Activated T-helper 1 cell treated with Interleukin-2 at 50 U/mL for 16 hours (primary cell): ENCODE measurements at places on chromosomes 5 and 9.

GRCh38 chr5:54608423-54609085 is 91.0 kb downstream of the SNX18 start:
- DNase-seq, result no peak

DNA sequence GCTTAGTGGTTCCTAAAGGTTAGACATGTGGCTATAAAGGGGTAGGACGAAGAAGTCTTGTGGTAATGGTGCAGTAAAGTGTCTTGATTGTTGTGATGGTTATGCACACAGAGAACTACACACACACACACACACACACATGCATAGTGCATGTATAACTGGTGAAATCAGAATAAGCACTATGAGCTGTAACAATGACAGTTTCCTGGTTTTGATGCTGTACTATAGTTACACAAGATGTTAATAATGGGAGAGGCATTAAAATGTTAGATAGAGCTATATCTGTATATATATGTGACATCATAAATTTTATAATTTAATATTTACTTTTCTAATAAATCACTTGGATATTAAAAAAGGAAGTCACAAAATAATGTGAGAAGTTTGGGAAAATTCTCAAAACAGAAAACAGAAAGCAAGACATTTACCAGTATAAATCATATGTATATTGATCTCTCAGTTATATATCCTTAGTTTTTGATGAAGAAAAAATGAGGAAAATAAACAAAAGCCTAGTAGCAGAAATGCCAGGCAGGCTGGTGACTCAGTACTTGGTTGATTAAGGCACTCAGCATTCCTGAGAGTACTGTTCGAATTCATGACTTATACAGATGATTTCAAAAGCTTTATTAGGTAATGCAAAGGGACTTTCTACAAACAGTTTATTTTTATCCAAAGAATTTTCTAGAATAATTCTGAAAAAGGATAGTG is 350.5 kb upstream of the DAB2 start:
- no peak for DNase-seq

DNA sequence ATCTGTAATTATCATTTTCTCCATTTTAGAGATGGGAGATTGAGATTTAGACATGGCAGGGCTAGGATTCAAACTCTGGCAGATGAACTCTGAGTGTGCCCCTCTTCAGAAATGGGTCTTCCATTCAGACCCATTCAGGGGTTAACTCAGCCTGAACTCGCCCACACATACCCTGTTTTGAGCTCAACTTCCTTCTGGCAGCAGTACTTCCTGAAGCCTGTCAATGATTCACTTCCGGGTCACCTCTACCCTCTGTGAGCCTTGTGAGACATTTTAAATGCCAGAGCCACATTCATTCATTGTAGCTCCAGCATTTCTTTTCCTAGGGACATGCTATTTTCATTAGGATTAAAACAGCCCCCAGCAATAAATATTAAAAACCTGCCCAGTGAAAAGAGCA is 209.3 kb upstream of the SLC24A2 start:
- no peak for DNase-seq

- DNase-seq, result no peak
Observed at GRCh38 chr9:129586245-129586644, 34.7 kb downstream of the C9orf50 start.

- DNase-seq, result no peak
Observed at GRCh38 chr9:91418215-91418610, 5.4 kb downstream of the NFIL3 start.

DNA sequence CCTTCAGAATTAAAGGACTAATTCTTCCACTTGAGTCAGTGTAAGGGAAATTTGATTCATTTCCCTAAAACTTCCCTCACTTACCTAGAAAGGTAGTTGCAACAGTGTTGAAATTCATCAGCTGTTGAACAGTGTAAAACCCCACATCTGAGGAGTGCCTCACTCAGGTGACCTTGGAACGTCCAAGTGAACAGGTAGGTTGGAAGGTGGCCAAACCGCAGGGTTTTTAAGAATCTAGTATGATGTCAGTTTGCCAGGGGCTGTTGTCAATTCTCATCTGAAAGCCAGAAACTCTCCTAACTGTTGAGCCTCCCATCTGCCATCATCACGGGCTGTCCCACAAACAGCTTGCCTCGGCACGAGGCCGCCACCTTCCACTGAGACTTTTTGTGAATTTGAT is 105.7 kb downstream of the TMEM174 start:
- no peak for DNase-seq

DNA sequence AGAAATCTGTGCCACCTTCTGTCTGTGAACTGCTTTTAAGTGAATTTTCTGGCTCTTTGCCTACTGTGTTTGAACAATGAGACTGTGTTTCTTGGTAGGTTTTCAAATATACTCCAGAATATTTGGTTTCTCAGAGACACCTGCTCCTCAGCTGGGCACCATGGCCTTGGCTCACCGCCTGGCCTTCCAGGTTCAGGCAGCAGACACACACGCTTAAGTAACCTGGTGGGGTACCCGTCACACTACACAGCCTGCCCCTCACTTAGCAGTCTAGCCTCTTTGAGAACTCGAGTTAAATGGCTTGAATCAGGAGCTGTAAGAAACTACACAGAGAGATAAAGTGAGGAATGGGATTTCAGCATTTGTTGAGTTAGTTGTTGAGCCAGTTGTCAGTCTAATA is 530.5 kb downstream of the MTRR start:
- DNase-seq, result no peak

- DNase-seq, result no peak
Observed at GRCh38 chr5:44001675-44002380, 387.4 kb downstream of the FGF10 start.

- DNase-seq, result no peak
Observed at GRCh38 chr5:110956913-110957813, 114.3 kb upstream of the TSLP start.

GRCh38 chr5:14102666-14103065 is 40.5 kb upstream of the TRIO start:
- no peak for DNase-seq

- DNase-seq, result no peak
Observed at GRCh38 chr5:39202597-39203274, 16.6 kb downstream of the FYB1 start.

GRCh38 chr9:36092509-36093215 is 43.9 kb upstream of the GLIPR2 start:
- no peak for DNase-seq

DNA sequence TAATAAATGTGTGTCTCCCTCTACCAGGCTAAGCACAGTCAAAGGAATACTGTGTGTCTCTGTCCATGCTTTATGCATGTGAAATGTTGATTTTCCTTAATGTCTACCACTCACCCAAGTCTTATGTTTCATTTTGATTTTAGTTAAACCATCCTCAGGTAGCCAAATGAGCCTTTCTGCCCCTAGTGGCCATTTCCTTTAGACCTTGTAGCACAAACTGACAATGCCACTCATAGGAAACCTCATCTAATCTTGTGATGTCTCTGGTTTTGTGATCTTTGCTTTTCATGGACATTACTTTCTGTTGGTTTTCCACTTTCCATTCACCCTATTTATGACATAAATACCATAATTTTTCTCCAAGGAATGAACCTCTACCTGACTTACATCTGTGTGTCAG is 820.8 kb downstream of the MAT2B start:
- DNase-seq, result no peak

GRCh38 chr5:86029308-86029707 is 588.4 kb upstream of the COX7C start:
- no peak for DNase-seq

DNA sequence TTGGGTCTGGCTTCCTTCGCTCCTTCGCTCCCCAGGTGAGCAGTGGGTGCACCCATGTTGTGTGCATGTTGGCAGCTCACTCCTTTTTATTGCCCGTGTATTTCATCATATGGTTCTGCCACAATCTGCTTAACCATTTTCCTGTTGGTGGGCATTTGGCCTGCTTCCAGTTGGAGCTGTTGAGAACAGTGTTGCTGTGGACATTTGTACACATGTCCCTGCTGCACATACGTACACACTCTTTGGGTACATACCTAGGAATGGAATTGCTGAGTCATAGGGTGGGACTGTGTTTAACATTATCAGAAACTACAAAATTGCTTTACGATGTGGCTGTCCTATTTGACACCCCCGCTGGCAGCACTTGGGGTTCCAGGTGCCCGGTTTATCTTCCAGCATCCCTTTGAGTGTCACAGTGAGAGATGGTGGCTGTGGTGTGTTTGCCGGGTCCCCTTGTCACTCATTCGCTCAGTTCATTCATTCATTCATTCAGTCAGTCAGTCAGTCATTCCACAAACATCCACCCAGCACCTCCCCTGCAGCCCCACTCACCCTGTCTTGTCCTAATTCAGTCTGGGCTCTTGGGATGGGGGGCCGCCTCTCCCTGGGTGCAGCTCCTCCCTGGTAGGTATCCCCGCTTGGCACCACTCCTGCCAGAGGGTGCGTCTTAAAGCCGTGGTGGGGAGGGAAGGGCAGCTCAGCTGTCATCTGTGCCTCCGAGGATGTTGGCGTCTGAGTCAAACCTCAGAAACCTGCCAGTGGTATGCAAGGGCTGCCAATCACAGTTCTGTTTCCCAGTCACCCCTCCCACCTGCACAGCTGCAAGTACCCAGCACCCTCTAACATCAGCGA is 7.9 kb upstream of the FIBCD1 start:
- no peak for DNase-seq

GRCh38 chr5:171644536-171644935 is 141.1 kb upstream of the SMIM23 start:
- no peak for DNase-seq

GRCh38 chr5:135134691-135135381 is 100.8 kb upstream of the PITX1 start:
- no peak for DNase-seq

GRCh38 chr5:16578474-16578883 is 38.3 kb downstream of the RETREG1 start:
- DNase-seq, result no peak

DNA sequence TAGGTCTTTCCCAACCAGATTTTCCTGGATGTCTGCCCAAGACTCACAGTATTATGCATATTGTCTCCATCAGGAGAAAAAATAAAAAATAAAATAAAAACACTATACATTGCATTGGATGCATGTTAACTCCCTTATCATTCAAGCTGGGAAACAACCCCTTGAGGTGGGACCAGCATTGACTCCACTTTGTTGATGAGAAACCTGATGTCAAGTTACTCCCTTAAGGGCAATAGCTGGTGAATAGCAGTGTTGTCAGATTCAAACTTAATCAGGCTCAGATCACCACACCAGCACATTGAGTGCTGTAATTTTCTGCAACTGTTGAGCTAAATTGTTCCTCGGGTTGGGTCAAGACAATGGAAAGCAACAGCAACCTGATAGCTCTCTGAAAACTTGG is 264.0 kb upstream of the TRIM32 start:
- DNase-seq, result no peak

GRCh38 chr5:132300577-132301343 is 6.6 kb downstream of the SLC22A4 start:
- no peak for DNase-seq
